ENCODE measurements at places on chromosomes 11 and 22.

- DNase-seq: peak; percentile 87
Measured at GRCh38 chr22:43060183-43060582, 29.0 kb downstream of the TTLL1 start.

DNA sequence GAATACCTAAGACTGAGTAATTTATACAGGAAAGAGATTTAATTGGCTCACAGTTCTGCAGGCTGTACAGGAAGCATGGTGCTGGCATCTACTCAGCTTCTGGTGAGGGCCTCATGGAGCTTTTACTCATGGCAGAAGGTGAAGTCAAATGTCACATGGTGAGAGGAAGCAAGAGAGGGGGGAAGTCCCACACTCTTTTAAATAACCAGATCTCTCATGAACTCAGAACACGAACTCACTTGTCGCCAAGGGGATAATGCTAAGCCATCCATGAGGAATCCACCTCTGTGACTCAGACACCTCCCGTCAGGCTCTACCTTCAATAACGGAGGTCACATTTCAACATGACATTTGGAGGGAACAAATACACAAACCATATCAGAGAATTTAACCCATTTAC, 42.2 kb downstream of the BIRC2 start:
- no peak for DNase-seq

- no peak for DNase-seq
Measured at GRCh38 chr22:36580846-36581245, 51.9 kb upstream of the EIF3D start.

DNA sequence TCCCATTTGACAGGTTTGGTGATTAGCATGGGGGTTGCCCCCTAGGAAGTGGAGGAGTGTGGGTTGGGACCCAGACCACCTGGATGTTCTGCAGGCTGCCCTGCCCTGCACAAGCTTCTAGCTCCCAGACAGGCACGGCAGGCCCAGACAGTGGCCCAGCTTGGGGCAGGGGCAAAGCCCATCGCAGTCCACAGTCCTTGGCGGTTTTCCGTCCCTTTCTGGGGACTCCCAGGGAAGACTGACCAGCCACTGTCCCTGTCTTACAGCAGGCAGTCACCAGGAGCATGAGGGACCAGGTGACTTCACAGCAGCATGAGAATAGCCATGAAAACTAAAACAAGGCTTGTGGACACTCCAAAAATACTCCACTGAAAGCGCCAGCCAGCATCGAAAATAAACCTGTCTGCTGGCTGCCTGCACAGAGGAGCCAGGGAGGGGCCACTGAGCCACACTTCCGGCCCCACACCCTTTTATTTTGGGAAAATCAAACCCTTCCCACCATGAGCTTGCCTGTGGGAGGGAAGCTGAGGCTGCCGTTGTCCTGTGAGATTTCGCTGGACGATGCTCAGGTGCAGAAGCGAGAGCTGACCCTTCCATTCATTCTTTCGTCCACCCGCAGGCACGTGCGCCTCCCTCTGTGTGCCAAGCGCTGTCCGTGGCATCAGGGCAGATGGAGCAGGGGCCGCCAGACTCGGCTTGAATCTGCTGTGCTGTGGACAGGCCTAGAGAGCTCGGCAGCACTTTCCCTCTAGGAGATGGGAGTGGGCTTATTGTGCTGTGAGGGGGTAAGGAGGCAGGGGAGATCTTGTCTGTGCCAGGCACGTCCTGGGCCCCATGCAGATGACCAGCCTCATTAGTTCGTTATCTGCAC, 28.0 kb downstream of the FADD start:
- no peak for DNase-seq

DNA sequence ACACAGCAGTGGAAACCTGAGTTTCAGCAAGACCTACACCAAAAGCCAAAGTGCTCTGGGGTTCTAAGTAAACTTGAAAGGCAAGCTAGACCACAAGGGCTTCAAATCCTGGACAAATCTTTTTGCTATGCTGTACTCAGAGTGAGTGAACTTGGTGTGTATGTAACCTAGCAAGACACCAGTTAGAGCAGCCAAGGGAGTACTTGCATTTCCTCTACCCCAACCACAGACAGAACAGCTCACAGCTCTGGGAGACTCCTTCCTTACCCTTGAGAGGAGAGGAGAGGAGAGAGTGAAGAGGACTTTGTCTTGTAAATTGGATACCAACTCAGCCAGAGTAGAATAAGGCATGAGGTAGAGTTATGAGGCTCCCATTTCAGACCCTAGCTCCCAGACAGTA, 71.4 kb downstream of the CTSC start:
- no peak for DNase-seq

- DNase-seq: no peak
Measured at GRCh38 chr11:66115638-66116301, 45.7 kb downstream of the PACS1 start.

GRCh38 chr11:77590194-77590782, 535 bp downstream of the AQP11 start:
- peak; percentile 72 for DNase-seq

- DNase-seq: no peak
Measured at GRCh38 chr11:63985812-63986155, 454 bp upstream of the OTUB1 start.

- no peak for DNase-seq
Measured at GRCh38 chr11:77806415-77806814, 14.1 kb downstream of the RSF1 start.

DNA sequence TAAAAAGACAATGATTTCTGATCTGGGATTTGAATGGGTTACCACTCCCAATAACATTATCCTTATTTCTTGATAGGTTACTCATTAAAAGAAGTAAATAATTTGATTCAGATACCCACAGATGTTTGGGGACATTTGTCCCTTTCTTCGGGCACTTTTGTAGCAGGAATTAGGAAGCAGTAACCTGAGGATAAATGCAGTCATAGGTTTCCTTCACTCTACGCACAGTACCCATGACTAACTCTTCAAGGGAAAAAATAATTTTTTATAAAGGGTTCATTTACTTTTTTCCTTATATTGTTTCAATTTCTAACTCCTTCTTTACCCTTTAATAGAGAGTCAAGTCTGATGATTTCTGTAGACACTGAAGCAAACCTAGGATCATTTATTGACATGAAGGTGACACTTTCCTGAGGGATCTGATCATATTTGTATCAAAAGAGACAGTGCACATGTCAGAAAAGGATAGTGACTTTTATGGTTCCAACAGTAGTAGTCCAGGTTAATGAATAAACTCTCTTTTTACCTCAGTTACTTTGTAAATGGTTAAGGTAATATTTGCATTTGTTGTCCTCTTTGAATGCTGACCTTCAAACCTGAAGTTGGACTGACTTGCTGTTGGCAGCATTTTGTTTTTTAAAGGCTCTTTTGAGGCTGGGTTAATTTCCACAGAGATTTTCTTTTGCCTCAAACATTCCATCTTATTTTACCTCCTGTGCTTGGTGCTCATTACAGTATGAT, 1072.0 kb downstream of the LRRC4C start:
- no peak for DNase-seq

DNA sequence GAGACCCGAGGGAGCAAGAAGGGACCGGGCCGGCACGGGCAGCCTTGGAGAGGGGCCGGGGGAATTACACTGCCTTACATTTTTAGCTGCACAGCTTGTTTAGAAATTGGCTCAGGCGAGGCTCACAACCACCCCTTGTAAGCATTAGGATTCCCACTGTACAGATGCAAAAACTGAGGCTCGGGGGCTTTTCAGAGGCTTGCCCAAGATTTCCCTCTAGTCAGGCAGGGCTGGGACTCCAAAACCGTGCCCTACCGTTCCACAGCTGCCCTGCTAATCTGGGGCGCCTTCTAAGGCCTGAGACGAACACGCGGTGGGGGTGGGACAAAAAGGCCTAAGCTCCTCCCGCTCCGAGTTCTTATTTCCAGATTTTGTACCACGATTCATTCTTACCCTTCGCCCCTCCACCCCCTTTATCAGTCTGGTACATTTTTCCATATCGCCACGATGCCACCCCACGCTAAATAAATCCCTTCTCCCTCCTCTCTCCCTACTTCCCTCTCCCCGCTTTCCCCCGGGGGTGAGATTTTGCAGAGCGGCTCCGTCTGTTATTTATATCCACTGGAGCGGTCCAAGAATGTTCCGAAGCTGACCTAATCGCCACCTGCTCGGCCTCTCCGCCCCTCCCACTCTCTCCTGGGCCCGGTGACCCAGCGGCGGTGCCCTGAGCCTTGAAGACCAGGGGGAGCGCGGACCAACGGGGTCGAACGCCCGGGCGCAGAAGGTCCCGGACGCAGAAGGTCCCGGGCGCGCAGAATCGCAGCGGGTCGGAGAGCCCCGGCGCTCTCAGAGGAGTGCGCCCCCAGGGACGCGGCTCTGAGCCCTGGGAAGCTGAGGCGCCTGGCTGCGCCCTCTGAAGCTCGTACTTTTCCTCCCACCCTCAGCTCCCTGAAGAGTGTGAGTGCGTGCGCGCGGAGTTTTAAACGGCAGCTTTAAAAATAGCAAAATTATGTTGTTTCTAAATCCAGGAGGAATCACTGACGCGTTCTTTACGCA, 764 bp upstream of the PACSIN3 start:
- peak; percentile 69 for DNase-seq

GRCh38 chr11:69306821-69307220, 12.9 kb downstream of the MYEOV start:
- DNase-seq: no peak

- DNase-seq: no peak
Measured at GRCh38 chr22:25555586-25555985, 8.9 kb upstream of the GRK3 start.

DNA sequence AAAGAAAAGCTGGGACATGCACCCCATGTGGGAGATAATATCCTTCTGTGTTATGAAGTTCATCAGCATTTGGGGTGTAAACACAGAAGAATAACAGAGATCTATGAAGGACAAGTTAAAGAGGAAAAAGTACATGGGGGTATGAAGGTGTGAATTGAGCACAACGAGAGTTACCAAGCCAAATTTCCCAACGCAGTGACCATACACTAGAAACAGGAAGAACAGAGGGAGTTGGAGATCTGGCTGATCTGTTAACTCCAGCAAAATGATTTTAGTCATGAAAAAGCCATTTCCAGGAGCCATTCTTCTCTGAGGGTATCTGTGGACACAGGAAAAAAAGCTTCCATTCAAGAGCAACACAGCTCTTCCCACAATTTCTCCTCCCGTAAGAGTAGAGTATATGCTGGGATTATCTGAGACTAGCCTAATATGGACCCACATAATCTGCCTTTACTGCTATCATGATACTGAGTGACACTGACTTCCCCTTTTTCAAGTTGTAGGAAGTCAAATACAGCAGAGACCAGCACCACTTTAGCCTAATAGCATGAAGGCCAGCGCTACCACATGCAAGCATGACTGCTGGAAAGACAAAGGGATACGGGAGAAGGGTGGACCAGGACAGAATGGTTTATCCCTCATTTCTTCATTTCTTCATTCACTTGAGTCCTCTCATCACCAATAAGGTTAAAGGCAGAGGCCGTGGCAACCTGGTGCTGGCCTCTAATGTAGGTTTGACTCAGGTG, 19.6 kb upstream of the OR8D2 start:
- no peak for DNase-seq

- no peak for DNase-seq
Measured at GRCh38 chr11:91078221-91078620, 855.4 kb upstream of the CHORDC1 start.

GRCh38 chr22:50584106-50585096, 1.8 kb upstream of the CHKB start:
- peak; percentile 39 for DNase-seq

DNA sequence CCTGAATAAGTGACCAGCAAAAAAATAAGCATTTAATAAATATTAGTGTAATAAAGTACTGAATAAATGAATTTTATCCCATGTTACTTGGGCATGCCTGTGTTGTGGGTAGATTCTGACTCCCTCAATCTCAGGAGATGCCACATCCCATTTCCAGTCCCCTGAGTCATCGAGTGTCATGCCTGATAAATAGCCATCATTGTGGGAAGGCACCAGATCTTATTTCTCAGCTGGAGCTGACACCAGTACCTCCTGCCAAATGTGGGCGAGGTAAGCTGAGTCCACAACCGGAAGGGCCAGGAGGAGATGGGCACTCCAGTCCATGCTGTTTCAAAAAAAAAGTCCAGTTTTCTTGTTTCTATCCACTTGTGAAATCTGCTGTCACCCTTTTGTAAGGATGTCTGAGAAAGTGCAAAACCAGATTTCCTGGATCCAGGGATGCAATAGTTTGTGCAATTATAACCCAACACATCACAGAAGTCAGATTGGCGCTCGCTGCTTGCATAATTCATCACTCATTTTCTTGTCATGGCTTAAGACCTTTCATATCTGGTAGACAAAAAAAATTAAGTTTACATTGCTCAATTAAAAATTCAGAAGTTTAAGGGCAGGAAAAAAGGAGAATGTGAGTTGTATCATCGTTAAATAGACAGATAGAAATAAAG, 311.6 kb downstream of the MIAT start:
- DNase-seq: no peak

DNA sequence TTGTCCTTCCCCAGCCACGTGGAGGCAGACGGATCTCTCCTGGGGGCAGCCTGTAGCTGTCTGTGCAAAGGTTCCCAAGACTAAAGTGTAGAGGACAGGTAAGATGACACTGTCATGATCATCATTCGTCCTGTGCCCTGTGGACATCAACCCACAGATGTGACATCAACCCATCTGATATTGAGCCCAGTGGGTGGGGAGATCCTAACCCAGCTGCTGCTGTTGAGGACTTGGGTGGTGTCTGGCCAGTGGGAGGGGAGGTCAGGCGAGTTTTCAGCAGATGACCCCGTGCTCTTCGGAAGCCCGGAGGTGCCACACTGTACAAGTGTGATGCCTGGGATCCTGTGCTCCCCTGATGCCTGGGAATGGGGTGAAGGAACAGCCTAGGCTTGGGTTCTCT, 1.2 kb upstream of the GAL start:
- no peak for DNase-seq

DNA sequence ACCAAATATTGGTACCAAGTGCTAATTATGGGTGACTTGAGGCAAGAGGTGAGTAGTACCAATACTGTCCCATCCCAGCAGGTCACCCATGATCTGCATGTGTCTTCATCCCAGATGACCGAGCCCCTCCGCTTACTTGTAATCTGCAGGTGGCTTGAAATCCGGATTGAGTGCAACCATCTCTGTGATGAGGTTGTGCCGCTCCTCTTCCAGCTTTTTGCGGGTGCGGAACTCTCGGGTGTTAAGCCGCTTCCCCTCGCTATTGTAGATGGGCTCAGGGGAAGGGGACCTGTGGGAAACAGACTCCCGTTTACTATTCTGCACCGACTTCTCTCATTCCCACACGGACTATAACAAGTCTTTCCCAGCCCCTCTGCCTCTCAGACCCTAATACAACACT, 8.2 kb downstream of the SF1 start:
- DNase-seq: no peak

- DNase-seq: no peak
Measured at GRCh38 chr11:6622261-6623171, 3.3 kb upstream of the TPP1 start.
